NB4 (cell line): ENCODE measurements at places on chromosomes 7 and 10.
A peak's percentile ranks its signal among the peaks of the same experiment; 100 is the strongest.

DNA sequence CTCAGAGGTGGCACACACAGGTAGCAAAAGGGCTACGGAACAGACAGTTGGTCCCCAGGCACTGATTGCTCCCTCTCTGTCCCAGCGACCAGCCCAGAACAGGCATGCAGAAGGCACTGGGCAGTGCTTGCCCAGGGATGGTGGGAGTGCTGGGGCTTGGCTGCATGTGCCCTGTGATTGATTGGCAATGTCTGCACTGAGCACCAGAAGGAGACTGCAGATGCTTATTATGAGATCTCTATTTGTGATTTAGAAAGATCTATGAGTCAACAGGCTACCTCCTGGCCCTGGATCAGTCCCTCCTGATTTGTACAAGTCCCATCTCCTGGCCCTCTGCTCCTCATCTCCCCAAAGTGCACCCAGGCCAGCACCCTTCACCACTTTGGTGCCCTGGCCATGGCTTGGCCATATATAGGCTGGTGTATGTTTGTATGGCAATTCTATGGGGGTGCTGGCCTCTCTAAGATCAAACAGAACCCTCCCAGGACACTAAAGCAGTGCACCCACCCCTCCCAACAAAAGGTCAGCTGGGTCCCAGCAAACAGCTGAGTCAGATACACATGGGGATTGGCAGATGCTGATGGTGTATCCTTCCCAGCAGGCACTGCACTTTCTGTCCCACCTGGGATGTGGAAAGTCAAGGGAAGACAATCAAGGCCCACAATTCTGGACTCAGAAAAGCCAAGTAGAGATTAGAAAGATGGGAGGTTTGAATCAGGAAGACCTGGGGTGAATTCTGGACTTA lies 30.9 kb downstream of the CAMK2B start:
- DNase-seq = no peak

DNA sequence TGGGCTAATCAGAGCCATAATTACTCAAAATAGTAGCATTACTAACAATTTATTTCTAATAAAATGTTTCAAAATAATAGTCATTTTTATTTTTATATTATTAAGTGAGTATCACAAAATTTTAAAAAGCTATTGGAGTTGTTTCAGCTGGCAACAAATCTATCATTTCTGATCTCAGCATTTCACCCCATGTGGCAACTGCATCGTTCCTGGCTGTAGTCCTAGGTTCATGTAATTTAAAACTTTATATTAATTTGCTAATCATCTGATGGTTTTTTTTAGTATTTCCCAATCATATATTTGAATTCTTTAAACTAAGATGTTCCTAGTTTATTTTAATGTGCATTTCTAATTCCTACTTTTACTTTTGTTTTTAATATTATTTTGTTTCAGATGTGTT lies 293.0 kb upstream of the AKR1E2 start:
- no peak for DNase-seq

DNA sequence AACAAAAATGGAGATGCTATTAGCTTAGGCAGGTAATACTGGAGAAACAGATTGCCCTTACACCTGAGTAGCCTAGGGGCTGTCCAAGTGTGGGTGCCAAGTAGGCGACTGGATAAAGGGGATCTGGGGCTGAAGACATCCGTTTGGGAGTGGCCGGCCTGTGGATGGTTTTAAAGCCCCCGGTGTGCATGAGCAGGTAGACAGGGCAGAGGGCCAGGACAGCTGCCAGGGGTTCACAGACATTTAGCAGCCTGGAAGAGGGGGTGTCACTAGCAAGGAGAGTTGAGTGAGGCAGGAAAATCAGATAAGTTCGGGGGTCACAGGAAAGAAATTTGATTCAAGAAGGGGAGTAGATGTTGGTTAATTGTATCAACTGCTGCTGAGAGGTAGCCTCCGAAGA lies 1.5 kb upstream of the OPALIN start:
- DNase-seq = no peak

GRCh38 chr10:99497343-99498025 lies 35.3 kb upstream of the NKX2-3 start:
- DNase-seq = no peak

- DNase-seq = peak; percentile 69
These were observed 48.0 kb upstream of the DLG5 start for GRCh38 chr10:77974396-77975074.

DNA sequence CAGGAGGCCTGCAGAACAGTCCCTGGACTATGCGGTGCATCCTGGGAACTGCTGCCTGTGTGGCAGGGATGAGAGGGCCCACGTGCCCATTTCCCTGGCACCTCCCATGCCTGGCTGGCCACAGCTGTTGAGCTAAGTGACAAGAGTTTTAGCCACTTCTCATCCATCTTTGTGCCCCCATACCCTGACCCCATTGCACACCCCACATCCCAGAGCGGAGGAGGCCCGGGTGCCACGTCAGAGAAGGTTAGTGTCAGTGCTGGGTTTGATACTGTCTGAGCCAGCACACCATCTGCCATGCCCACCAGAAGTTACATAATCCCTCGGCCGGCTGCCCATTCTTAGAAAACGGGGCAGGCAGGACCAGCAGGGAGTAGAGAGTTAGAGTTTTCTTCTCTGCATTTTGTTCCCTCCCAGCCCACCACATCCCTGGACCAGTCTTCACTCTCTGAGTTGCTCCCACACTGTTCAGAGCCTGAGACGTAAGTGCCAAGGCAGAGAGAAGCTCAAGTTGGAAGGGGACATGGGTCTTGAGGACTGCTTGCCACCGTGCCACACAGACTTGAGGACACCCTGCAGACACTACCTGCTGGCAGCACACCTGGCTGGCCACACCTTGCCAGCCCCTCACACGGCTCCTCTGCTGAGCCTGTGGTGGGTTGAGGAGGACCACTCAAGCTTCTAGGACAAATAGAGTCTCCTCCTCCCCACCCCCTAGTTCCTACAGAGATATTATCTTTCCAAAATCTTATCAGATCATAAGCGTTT lies 13.1 kb downstream of the UNC5B start:
- no peak for DNase-seq

DNA sequence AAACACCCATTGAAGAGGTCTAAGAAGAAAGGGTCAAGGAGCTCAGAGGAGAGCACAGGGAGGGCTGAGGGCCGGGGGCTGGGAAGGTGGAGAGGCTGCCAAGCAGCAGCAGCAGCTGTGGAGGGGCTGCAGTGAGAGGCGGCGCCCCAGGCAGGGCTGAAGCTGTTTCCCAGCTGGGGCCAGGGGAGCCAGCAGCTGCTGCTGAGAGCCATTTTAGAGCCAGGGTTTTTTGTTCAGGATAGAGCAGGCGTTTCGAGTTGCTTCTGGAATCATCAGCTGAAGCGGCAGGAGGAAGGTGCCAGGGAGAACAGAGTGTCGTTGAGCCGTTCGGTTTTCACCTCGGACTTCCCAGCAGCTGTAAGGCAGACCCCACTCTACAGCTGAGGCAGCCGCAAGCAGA lies 62.7 kb downstream of the LANCL2 start:
- DNase-seq = no peak

- DNase-seq = no peak
These were observed 58.2 kb downstream of the TEX36 start for GRCh38 chr10:125624800-125625199.

- peak; percentile 39 for DNase-seq
These were observed at the start of gene PHKG1 for GRCh38 chr7:56092789-56093531. Gene PHKG1, minus strand, starts transcription at chr7:56092952. Its CDS starts 4,011 bp downstream, at chr7:56088941.

GRCh38 chr10:8138471-8138870 lies 84.0 kb downstream of the GATA3 start:
- no peak for DNase-seq

DNA sequence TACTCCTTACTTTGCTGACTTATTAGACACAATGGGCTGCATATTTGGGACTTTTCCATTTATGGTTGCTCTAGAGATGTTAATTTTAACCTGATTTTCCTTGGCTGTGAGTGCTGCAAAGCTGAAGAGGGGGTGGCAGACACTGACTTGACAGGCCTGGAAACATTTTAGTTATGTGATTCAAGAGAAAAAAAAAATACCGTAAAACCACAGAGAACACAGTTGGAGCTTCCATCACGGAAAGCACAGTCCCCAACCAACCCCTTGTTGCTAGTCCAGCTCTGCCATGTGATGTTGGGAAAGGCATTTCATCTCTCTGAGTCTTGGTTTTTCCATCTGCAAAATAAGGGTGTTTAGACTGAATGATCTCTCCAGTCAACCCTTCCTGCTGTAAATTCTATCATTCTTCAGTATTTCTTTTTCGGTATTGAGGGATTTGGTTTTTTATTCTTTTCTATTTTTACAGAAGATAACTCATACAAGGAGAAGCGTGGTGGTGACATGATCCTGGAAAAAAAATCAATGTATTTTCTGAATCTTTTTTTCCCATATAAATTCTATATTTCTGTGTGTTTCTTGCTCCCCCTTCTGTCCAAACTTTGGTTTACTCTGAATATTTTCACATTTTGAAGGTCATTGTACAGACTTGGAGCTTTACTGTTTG lies 246.1 kb downstream of the REEP3 start:
- peak; percentile 28 for DNase-seq

GRCh38 chr7:65809982-65810288 lies 62.9 kb upstream of the VKORC1L1 start:
- no peak for DNase-seq

- DNase-seq = peak; percentile 24
These were observed 63.1 kb downstream of the ZNRF2 start for GRCh38 chr7:30347226-30348082.

- DNase-seq = no peak
These were observed 289.6 kb downstream of the POM121L12 start for GRCh38 chr7:53325061-53325460.

GRCh38 chr7:23196306-23196705 lies 14.5 kb downstream of the NUP42 start:
- no peak for DNase-seq

GRCh38 chr7:108406222-108406890 lies 49.9 kb downstream of the NRCAM start:
- DNase-seq = no peak

DNA sequence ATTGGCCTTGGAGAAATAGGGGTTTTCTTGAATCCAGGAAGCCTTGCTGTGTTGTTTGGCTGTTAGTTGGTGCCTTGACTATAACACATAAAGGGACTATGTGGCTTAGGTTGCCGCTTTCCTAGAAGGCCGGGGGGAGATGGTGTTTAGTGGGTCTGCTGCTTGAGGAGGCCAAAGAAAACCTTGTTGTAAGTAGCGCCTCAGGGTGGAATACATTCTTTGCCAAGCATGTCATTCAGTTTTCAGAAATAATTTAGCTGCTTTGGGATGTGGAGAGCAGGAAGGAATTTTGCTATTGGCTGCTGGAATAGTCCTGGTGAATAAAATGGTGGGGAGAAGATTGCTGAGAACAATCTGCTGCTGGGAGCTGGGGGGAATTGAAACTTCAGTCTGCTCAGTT lies 132.9 kb upstream of the WNT16 start:
- no peak for DNase-seq

DNA sequence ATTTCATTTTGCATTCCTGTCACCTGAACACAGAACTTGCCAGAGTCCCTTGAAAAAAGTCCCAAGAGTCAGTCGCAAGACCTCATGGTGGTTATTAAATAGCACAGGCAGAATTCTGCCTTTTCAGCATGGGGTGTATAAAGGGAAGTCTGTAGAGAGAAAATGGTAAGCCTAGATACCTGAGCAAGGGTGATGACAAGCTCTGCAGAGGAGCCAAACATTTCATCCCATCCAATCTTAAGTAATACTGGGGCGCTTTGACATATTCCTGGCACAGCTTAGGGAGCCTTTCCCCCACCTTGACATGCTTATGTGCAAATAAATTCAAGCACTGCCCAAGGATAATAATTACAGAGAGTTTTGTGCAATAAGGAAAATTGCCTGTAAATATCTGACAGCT lies 213.0 kb downstream of the INHBA start:
- DNase-seq = no peak

GRCh38 chr7:105779856-105780780 lies 96.3 kb downstream of the ATXN7L1 start:
- no peak for DNase-seq

GRCh38 chr7:26182283-26182682 lies 18.3 kb downstream of the HNRNPA2B1 start:
- DNase-seq = peak; percentile 50

DNA sequence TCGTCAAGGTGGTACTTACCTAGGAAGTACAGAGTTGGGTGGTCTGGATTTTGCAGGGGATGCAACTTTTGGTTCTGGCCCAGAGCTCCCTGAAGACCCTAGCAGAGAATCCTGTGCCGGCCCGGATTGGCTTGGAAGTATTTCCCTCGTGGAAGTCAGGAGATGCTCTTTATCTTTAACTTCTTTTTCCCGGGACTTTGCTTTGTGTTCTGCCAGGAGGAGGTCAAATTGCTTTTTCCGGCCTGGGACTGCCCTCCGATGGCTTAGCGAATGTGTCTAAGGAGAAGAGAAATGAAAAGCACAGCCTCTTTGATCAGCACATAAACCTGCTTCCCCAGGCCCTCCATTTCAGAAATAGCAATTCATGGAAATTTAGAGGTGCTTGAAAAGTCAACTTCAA lies 57.0 kb upstream of the EFCAB10 start:
- DNase-seq = no peak

- no peak for DNase-seq
These were observed 25.8 kb upstream of the NANOS1 start for GRCh38 chr10:119003572-119004289.

GRCh38 chr10:127216274-127216673 lies 19.9 kb upstream of the INSYN2A start:
- DNase-seq = no peak

- peak; percentile 28 for DNase-seq
These were observed 51.2 kb downstream of the TEX36 start for GRCh38 chr10:125631806-125632205.
